ENCODE measurements at places on chromosomes 7 and 10.

GRCh38 chr10:22433875-22434274, 88.6 kb downstream of the SPAG6 start:
- no peak for DNase-seq

- no peak for DNase-seq
These were observed 50.2 kb downstream of the GTF2IRD1 start for GRCh38 chr7:74503943-74504342.

GRCh38 chr7:151520419-151521261, 945 bp upstream of the RHEB start:
- no peak for DNase-seq

DNA sequence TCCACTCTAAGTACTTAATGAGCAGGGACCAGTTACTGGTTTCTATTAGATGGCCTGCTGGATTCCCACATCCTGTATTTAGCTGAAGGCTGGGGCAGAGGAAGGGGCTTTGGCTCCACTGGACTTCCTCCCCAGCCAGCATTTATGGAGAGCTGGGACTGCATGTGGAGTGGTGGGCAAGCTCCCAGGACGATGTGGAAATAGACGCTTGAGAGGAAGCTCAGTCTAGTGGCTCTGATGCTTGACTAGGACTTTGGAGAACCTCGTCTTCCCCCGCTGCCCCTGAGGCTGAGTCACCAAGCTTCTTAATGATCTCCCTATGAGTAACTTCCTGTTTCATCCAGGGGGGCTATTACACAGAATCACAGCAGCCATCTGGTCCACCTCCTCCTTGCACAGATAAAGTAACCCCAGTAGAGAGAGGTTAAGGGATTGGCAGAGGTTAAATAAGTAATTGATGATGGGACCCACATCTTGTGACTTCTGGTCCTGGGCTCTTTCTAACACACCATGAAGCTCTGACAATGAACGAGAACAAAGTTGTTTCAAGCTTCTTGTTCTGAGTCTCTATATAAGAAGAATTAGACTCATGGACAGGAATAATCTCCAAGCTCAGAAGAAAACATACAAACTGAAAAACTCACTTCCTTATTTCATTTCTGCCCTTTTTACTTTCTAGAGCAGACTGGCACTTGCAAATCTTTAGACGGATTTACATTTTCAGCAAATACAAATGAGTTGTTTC, 126.2 kb downstream of the PRPF18 start:
- DNase-seq, result no peak

DNA sequence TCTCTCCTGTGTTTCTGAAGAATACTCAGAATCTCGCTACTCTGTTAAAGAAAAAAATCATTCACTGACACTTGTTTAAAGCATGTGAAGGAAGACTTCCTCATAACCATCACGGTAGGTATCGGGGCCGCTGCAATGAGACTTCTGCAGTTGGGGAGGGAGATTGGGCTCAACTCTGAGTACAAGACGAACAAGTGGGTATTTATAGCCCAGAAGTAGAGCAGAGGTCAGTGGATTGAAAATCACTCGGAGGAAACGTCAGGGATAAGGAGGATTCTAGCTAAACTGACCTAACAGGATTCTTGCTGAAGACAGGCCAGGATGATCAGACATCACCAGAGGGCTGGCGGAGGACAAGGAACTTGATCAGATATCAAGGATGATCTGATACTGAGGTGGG, 33.3 kb downstream of the ITPRIP start:
- no peak for DNase-seq

DNA sequence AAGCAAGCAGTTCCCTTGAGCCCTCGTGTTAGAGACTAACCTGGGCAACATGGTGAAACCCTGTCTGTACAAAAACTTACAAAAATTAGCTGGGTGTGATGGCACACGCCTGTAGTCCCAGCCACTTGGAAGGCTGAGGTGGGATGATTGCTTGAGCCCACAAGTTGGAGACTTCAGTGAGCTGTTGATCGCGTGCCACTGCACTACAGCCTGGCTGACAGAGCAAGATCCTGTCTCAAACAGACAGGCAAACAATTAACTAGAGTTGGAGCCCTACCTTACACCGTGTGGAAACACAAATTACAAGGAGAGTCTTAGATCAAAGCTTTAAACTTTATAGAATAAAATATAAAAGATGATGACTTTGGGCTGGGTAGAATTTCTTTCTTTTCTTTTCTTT, 219.5 kb downstream of the CUX1 start:
- DNase-seq, result no peak

GRCh38 chr10:6072215-6072934, 10.2 kb upstream of the IL2RA start:
- no peak for DNase-seq

- DNase-seq, result no peak
These were observed 51.5 kb downstream of the MCMBP start for GRCh38 chr10:119821182-119821581.

GRCh38 chr7:99409192-99409572, 413 bp downstream of the BUD31 start:
- no peak for DNase-seq

DNA sequence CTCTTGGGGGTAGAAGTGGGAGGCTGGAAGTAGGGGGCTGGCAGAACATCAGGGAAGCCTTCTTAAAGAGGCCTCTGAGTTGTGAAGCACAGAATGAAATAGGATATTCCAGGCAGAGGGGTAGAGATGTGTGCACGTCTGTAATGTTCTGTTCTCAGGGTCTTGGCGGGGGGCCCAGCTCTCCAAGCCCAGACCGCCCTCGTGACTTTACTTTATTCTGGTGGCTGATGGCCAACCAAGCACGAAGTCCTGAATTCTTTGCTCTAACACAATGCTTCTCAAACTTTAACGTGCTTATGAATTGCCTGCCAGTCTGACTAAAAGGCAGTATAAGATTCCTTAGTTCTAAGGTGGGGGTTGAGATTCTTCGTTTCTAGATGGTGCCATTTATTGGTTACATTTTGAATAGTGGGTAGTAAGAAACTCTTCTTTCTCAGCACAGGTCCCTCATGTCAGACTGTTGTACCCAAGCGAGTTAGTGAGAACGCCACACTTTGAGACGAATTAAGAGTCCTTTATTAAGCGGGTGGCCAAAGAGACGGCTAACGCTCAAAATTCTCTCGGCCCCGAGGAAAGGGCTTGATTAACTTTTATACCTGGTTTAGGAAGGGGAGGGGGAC, 8.2 kb downstream of the PRXL2A start:
- no peak for DNase-seq

- no peak for DNase-seq
These were observed 71.7 kb downstream of the HIF1AN start for GRCh38 chr10:100607439-100607838.

GRCh38 chr7:20475756-20476155, 139.7 kb upstream of the ABCB5 start:
- DNase-seq, result no peak

DNA sequence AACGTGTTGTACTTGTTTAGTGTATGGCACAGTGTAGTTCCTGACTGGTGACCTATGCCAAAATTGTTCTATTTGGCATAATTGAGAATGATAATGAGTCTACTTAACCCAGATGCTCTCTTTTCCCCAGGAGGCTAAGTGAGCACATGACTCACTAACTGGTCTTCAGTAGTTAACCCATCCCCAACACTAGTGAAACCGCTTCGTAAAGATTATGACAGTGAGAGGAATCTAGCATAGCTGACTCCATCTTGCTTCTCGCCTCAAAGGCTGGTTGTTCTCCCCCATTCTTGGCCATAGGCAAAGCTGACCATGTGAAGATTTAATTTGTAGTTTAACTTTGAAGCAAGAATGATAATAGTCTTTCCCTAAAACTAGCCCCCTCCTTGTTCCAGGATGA, 47.2 kb downstream of the CDK1 start:
- DNase-seq, result no peak

- DNase-seq, result no peak
These were observed 334.8 kb downstream of the TNS3 start for GRCh38 chr7:47247132-47247531.

DNA sequence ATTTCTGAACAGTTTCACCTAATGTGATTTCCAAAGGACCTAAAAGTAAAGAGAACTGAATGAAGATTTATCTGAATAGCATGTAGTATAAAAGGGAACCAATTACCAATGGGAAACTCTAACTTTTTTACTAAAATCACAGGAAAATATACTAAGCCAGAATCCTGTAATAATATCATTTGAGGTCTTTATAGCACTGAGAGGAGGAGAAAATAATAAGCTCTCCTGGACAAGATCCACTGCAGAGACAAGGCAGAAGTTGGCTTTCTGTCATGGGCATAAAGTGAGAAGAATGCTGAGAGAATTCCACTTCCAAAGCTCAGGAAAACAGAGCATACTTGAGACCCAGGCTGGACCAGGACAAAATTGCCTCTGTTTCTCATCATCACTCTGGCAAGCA, 1131.4 kb downstream of the SORCS1 start:
- DNase-seq, result no peak

- DNase-seq, result no peak
These were observed 109.5 kb upstream of the GATA3 start for GRCh38 chr10:7945034-7945433.

DNA sequence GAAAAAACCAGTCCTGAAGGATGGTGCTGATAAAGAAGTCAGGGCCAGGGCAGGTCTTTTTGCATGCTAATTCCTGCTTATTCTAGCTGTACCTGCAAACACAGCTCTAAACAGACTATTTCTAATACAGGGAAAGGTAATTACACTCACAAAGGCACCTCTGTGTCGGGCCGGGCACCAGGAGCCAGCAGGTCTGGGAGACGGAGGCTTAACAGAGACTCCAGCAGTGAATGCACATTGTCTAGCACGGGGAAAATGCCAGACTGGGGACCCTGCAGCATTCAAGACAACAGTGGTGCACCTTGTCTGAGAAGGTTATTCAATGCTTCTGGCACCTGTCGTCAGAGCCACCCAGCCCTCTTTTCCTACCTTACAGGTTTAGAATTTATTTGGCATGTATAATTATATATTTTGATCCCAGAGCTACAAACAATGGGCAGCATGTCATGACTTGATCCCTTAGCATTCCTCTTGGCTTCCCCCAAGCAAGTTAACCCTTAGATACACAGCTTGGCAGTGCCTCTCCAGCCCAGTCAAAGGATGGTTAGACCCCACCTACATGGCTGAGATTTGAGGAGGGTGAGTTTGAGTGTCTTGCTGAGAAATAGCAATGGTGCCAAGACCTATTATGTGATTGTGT, 185.2 kb downstream of the SLC25A13 start:
- DNase-seq, result no peak

- DNase-seq, result no peak
These were observed 219.6 kb downstream of the PTEN start for GRCh38 chr10:88082806-88083596.

DNA sequence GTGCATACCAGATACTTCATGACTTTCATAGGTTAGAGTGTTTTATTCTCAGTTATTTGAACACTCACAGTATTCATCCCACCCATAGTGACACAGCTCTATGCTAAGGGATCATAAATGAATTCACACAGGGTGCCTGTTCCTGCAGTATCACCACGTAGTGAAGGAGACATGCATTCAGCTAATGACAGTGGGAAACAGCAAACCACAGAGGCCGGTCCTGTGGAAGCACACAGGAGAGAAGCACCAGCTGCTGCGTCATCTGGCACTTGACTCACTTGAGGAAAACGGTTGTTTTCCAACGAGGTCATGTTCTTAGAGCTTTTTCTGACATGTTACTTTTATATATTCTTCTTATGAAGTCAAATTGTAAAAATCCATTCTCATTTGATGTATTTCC, 73.0 kb downstream of the UBE3C start:
- no peak for DNase-seq

- no peak for DNase-seq
These were observed 499.8 kb downstream of the PLXNA4 start for GRCh38 chr7:132076301-132077035.

- no peak for DNase-seq
These were observed 4.1 kb downstream of the ERCC6 start for GRCh38 chr10:49534670-49535381.

DNA sequence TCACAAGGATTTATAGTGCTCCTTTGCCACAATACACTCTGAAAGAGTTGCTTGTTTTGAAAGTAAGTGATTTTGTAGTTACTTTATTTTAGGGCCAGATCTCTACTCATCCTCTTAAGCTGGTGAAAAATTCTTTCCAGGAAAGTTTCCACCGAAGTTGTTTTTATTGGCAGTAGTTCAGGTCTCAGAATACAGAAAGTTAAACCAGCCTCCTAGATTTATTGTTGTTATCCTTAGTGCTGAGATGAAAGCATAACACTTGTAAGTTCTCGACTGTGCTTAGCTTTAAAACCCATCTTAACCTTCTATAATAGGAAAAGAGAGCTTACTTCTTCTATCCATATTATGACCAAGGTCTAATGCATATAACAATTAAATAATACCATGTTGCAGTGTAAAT, 5.5 kb downstream of the AP3M1 start:
- DNase-seq, result no peak

GRCh38 chr7:132292803-132293202, 283.5 kb downstream of the PLXNA4 start:
- DNase-seq, result no peak

DNA sequence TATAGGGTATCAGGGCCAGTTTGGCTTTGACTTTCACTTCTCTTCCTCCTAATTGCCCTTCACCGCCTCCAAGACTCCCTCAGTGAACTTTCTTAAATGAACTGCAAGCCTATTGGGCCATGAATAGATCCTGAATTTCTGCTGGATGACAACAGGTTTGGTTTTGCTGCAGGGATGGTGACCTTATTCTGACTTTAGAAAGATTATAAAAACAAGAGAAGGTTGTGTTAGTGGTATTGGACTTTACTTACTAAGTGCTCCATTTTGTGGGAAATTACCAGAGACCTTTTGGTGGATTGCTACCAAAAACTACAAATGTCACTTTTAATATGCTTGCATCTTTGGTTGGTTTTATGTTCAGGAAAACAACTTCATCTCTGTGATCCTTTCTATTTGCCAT, 11.5 kb upstream of the LIPA start:
- no peak for DNase-seq

- DNase-seq, result no peak
These were observed 26.6 kb downstream of the APBB1IP start for GRCh38 chr10:26464632-26465280.

DNA sequence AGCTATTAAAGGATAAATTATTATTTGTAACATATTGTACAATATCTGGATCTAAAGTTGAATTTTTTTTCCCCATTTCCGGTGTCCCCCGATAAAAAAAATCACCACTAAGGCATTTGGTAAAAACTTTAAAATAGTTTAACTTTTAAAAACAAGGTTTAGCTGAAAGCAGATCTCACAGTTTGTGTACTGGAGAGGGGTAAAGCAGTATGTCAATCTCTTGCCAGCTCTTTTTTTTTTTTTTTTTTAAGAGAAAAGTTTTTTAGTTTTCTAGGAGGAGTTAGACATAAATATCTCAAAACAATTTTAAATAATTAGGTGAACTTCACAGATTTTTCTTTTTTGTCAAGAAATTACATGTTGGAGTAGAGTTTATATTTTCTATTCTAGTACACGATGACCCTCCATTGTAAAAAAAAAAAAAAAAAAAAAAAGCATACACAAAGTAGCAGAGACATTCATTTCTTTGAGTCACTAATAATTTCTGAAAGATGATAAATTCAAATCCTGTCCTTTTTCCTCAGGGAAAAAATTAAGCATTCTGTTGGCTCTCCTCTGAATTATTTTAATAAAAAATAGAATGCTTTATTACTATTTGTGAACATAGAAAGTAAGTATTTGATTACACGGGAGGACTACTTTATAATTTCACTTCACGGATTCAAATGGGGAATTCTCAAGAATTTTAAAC, 1.9 kb upstream of the HBP1 start:
- DNase-seq, result no peak

- DNase-seq, result no peak
These were observed 241.6 kb upstream of the TCF7L2 start for GRCh38 chr10:112708461-112708860.
